Left cardiac atrium (tissue), 4 donors: ENCODE measurements at places on chromosomes 6 and 20. TPM values are rescaled to one million over a fixed set of nuclear protein-coding genes. Genes with fewer than 3 reads are reported as not detected.

- DNase-seq = no peak
Measured at GRCh38 chr6:110064744-110065524, 86.8 kb downstream of the GPR6 start.

The RGS17 gene
- total RNA-seq = 0.18 TPM

The CCDC170 gene
- total RNA-seq = 1.4 TPM

DNA sequence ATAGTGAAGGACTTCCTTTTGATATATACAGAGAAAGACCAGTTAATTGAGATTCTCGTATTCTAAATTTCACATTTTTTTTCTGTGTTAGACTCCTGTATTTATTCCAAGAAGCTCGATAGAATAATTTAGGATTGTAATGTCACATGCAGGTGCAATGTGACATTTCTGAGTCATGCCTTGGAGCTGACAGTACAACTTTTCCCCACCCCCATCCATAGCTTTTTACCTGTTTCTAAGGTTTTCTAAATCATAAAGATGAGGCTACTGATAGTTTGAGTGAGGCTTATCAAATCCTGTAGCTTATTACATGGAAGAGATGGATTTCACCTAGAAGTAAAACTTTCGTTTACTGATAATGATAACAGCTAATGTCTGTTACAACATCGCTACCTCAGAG is 37.6 kb downstream of the FLRT3 start:
- no peak for DNase-seq

The PRDM13 gene
- total RNA-seq = not detected

The NKX2-2 gene
- not detected for total RNA-seq

The DUSP15 gene
- total RNA-seq = 4.2 TPM

DNA sequence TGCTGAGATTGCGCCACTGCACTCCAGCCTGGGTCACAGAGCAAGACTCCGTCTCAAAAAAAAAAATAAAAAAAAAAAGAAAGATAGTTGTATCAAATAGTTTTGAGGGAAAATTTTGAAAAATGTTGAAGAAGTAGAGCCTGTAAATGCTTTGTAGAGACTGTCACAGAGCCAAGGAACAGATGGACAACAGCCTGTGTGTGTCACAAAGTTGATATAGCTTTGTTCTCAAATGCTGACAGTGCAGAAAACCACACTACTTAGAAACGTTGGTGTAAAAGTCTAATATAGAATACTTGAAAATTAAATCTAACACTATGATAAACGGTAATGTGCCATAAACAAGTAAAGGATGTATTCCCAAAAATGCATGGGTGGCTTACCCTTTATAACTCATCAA is 25.4 kb downstream of the PTK7 start:
- no peak for DNase-seq
